ENCODE measurements at places on chromosomes 13 and 19.

GRCh38 chr19:2533072-2533425 lies 57.1 kb downstream of the GADD45B start:
- no peak for DNase-seq

DNA sequence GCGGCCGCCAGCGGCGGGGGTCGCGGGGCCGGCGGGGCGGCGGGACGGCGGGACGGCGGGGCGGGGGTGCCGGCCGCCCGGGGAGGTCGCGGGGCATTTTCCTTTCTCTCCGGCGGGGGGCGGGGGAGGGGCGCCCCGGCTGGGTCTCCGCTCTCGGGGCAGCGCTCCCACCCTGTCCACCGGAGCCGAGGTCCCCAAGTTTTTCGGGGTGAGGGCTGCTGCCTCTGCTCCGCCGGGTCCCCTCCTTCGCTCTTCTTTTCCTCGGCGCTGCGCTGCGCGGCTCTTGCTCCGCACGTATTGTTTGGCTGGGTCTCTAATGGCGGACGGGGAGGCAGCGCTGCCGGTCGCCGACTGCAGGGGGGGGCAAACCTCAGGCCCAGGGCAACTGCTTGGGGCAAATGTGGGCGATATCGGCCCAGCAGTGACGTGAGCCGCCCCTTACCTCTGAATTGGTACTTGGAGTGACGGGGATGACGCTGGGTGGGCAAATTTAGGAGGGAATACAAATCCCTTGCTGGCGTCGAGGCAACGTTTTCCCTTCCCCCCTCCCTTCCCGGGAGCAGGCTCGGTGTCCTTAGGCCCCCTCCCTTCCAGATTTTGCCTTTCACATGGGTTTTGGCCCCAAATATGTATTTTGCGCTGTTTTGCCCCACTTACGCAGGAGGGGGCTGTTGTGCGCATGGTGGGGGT lies 759 bp downstream of the ZMYM2 start:
- peak; percentile 51 for DNase-seq

GRCh38 chr13:38099751-38100150 lies 230.2 kb upstream of the TRPC4 start:
- DNase-seq, result no peak

- no peak for DNase-seq
These were observed 304.6 kb upstream of the MIR17HG start for GRCh38 chr13:91042870-91043269.

DNA sequence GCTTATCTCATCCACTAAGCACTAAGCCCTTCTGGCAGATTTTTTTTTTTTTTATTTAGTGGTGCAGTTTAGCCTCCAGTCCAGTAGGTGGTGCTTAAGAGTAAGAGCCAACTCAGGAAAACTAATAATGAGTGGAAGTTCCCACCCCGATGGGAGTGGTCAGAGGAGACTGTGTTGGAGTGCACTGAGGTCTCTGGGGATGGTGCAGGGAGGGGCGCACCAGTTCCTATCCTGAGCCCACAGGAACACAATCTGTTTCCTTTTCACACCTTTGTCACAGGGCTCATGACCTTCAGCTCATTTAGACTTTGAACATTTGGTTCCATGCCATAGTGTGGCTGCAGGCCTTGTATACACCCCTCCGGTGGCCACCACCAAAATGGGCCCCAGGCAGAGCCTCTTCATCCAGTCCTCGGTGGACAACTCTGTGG lies 367.4 kb downstream of the SPRY2 start:
- peak; percentile 36 for DNase-seq

- no peak for DNase-seq
These were observed 18.5 kb upstream of the SPRY2 start for GRCh38 chr13:80359414-80359777.

- DNase-seq, result no peak
These were observed 22.0 kb downstream of the ZNF235 start for GRCh38 chr19:44282846-44283245.

GRCh38 chr13:98483601-98484288 lies 93.2 kb downstream of the STK24 start:
- no peak for DNase-seq

DNA sequence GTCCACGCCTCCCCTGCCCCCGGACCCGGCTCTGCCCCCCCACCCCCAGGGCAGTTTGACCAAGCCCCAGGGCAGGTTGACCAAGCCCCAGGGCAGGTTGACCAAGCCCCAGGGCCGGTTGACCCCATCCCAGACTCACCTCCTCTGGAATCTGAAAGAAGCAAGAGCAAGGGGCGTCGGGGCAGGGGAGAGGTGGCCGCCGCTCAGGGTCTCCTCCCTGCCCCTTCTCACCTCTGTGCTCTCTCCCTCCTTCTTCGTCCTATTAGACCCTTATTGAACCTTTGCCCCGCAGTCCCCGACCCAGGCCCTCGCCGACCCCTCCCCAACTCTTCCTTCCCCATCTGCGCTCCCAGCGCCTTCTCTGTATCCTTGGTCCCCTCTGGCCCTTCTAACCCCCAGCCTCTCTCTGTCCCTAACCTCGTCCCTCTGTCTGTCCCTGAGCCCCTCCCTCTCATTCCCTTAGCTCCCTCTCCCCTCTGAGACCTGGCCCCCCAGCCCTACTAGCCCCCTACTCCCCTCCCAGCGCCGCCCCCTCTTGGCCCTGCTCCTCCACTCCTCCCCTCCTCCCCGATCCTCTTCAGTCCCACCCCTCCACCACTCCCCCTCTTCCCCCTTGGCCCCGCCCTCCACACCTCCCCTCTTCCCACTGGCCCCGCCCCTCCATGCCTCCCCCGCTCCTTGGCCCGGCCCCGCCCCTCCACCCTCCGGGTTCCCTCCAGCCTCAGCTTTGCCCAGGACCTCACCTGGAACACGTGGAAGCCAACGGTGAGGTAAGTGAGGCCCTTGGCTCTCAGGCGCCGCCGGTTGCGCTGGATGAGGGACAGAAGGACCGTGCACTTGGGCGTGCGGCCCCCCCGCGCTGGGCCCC lies 7.6 kb downstream of the CAPN12 start:
- peak; percentile 83 for DNase-seq

- peak; percentile 79 for DNase-seq
These were observed 37.9 kb downstream of the MLLT1 start for GRCh38 chr19:6241680-6242377.

DNA sequence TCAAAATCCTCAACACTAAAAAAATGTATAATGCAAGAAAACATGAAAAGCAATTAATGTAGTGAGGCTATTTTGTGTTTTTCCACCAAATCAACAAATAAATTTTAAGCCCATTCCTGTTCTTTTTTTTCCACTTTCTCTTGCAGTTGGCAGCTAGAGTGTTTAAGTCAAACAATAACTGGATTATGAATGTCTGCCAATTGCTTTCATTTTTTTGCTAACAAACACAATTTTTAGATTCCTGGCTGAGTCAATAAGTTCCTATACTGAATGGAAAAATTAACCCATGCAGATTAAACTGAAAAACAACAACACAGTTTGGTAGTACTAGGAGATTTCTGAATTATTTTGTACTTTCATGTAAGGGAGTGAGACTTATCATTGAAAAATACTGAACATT lies 232.4 kb downstream of the SLITRK5 start:
- DNase-seq, result peak; percentile 37

- peak; percentile 33 for DNase-seq
These were observed 432.3 kb downstream of the SLITRK6 start for GRCh38 chr13:85366759-85367417.

DNA sequence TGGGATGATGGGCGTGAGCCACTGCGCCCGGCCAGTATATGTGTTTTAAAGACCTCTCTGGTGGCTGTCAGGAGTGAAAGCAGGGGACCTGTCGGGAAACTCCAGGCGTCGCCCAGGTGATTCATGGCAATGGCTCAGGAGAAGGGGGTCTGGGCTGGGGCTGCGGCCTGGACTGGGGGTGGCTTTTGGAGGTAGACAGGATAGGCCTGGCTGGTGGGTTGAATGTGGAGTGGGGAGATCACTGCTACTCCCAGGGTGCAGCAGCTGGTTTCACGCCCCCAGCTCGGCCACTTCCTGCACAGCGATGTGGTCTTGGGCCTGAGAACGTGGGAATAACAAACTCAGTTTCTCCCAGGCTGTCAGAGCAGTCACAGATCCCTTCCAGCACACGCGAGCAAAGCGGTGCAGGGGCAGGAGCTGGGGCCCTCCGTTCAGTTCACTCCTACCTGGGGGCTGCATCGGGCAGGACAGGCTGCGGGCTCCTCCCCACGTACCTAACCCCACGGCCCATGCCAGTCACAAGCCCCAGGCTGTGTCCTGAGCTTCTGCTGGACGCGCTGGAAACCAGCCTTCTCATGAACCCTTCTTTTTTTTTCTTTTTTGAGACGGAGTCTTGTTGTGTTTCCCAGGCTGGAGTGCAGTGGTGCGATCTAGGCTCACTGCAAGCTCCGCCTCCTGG lies 18.9 kb downstream of the KDM4B start:
- no peak for DNase-seq

GRCh38 chr13:98937911-98938381 lies 39.9 kb downstream of the DOCK9 start:
- no peak for DNase-seq

- no peak for DNase-seq
These were observed 18.0 kb upstream of the C1QTNF9B start for GRCh38 chr13:23915308-23915707.

GRCh38 chr13:64506246-64506645 lies 2723.9 kb downstream of the PCDH9 start:
- no peak for DNase-seq

GRCh38 chr19:48290401-48290770 lies 20.5 kb downstream of the ZNF114 start:
- peak; percentile 65 for DNase-seq

DNA sequence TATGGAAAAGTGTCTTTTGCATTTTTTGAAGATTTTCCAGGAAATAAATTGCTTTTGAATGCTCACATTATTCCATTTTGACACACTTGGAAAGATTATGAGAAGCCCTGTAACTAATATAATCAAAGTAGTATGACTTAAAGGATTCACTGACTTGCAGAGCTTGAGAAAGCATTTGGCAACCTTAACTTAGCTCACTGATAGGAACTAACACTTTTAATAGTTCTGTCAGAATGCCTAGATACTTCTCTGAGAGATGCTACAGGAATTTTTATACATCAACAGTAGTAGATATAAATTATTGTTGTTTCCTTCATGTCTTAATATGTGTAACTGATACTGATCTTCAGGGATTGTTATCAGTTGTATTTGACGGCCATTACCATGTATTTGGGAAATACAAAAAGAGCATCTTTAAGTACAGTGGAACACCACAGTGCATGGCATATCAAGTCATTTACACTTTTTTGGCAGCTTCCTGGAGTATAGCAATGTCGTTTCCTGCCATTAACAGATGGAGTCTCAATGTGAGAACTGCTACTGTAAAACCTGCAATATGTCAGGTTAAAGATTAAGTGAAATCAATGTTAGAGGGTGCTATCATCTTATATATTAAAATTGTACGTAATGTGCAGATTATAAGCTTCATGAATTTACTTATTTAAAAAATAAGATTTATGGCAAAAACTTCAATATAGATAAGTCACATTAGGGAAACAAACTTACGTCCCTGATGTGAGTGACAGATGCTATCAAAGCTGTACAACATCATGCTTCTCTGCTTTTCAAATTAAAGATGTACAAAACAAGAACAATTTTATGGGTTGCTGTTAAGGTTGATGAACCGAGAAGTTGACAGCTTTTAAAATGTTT lies 1159.8 kb upstream of the MIR17HG start:
- DNase-seq, result no peak

GRCh38 chr13:87671753-87672605 lies 808 bp downstream of the SLITRK5 start:
- DNase-seq, result peak; percentile 61

GRCh38 chr19:19134687-19135158 lies 3.6 kb downstream of the TMEM161A start:
- peak; percentile 86 for DNase-seq

DNA sequence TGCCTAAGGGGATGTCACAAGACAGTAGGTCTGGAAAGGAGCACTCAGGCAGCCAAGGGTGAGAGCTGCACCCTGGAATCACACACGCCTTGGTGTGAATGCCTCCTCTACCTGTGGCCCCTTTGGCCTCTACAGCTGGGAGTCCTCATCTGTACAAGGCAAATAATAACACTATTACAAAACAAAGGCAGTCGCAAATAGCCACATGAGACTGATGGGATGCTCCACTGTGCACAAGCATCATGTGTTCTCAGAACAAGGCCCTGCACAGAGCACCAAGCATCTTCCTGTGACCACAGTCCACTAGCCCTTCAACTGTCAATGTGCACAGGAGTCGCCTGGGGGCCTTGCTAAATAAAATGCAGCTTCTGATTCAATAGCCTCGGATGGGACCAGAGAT lies 44.6 kb upstream of the HNRNPA1L2 start:
- DNase-seq, result no peak

DNA sequence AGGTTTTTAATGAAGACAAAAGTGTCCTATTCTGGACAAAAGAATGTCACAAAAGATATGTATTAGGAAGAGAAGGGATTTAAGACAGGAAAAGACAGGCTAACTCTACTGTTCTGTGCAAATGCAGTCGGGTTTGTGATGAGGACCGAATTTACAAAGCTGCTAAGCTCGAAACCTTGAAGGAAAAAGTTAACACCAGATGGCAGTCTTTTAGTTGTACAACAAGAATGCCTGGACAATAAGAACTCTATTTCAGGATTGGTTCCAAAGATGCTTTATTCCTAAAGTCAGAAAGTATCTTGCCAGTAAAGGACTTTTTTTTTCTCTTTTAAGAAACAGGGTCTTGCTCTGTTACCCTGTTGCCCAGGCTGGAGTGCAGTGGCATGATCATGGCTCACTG lies 51.1 kb downstream of the HS6ST3 start:
- DNase-seq, result peak; percentile 46

DNA sequence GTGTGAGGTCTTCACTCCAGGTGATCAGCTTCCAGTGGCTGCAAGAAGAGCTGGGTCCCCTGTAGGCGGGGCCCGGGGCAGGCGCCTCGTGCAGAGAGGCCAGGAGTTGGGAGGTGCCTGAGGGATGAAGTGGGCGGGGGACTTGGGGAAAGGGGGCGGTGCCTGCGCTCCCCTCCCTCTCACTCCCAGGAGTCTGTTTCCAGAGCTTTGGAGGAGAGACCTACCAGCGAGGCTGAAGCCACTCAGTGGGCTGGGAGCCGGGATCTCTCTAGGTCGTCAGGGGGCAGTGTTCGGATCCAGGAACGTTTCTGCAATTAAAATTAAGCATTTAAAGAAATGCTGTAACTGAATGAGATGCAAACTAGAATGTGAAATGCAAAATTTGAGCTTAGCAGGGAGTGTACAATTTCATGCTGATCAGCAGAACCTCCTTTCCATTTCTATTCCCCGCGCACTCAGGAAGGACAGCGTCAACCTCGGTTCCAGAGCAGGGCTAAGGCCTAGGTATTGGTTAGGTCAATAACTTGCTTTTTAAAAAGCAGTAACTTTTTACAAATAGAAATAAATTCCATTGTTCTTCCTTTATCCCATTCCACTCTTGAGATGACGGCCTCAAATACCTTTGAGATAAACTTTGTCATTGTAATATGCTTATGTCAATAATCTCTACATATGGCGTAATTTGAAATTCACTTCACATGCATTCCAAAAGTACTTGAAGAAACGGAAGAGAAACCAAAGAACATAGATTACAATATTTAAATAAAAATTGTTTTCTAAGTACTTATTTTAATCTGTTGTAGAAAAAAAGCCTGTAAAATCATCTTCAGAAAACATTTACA lies 11.6 kb downstream of the ZNF160 start:
- DNase-seq, result no peak

GRCh38 chr19:39172700-39173501 lies 23.9 kb upstream of the NCCRP1 start:
- DNase-seq, result no peak
